ENCODE measurements at places on chromosomes 5 and 9. TPM values are rescaled to one million over a fixed set of nuclear protein-coding genes. Genes with fewer than 3 reads are reported as not detected.
A peak's percentile ranks its signal among the peaks of the same experiment; 100 is the strongest.

GRCh38 chr9:17090041-17090440 lies 44.8 kb upstream of the CNTLN start:
- DNase-seq: no peak

The IL31RA gene
- 0.05 TPM for polyA plus RNA-seq

DNA sequence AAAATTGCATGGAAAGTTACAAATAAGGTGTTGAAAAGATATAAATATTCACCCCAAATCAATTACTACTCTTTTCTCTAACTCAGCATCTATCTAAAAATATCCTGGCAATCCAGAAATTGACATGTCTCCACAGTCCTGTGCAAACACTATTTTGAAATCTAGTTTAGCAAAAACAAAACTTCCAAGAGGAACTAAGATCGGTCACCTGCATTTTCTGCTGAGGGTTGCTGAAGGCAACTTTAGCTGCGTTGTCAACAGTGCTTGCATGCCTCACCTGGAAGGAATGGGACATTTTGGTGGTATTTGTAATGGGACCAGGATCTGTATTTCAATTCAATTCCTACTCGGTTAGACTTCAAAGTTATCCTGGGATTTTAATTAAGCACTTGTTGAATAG lies 398.3 kb downstream of the NTRK2 start:
- DNase-seq: no peak

DNA sequence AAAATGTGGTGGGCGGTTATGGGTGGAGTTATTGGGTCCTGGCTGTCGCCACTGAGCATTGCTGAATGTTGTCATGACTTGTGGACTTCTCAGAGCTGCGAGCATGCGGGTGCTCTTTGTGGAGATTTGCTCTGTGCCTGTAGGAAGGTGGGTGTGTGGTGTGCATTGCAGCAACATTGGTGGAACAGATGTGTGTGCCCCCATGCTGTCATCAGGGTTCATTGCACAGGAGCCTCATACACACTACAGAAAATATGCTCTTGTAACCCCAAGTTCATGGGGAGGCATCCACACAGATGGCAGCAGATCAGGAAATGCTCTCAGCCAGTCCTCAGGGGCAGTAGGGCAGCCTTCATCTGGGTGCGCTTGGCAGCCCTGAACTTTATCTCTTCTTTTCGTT lies 55.9 kb upstream of the PHF2 start:
- peak; percentile 3 for DNase-seq

DNA sequence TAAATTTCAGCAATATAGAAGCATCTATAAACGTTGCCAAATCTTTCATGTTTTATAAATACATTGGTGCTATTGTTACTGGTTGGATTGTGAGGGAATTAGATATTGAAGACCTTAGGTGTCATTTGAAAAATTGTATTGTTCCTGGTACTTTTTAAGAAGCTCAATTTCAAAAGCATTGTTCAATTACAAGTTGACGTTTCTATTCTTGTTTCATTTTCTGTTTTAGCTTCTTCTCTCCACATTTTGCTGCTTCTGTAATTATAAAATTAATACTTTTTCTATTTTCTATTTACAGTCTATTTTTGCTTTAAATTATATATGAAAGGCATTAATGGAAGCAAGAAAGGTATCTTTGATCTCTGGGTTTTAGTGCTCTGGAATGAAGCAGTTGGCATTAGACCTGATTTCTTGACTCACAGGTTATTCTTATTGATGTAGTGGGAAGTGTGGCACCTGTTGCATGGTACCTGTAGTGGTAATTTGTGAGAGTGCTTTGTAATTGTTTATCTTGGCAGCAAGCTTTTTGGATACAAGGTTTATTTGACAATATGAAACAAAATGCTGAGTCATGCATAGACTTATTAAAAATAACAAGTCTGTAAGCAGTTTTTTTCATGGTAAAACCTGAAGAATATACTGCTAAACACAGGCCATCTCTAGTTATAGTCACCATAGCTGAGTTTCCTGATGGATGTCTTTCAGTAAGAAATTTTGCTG lies 13.2 kb downstream of the MACIR start:
- no peak for DNase-seq

GRCh38 chr5:116669261-116670031 lies 94.8 kb upstream of the SEMA6A start:
- DNase-seq: no peak

GRCh38 chr5:149310947-149311658 lies 34.2 kb upstream of the GRPEL2 start:
- DNase-seq: no peak

The CD274 gene
- polyA plus RNA-seq: 0.17 TPM

- DNase-seq: no peak
Measured at GRCh38 chr5:124685404-124685930, 61.0 kb downstream of the ZNF608 start.

DNA sequence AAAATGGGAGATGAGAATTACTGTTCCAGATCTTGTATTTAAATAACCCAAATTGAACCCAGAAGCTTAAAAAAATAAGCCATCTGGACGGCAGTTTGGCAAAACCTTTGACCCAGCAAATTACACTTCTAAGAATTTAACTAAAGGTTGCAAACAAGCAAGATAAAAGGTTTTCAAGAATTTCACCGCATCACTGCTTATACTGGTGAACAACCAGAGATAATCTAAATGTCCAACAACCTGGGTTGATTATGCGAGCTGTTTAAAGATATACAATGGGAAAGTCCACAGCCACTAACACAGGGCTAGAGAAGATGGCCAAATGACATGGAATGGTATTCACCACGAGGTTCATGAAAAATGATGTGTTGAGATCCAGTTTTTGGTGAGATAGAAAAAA lies 149.3 kb downstream of the GNAQ start:
- DNase-seq: no peak

The BTNL3 gene
- not detected for polyA plus RNA-seq

All from HepG2 (cell line).